ENCODE measurements at places on chromosomes 3 and 15.

GRCh38 chr3:138469874-138470273 lies 35.5 kb downstream of the ESYT3 start:
- no peak for DNase-seq

GRCh38 chr3:43998836-43999727 lies 242.6 kb upstream of the TOPAZ1 start:
- DNase-seq: no peak

- DNase-seq: no peak
Measured at GRCh38 chr3:182349051-182349450, 444.3 kb upstream of the ATP11B start.

- no peak for DNase-seq
Measured at GRCh38 chr15:88975891-88976290, 62.7 kb upstream of the MFGE8 start.

GRCh38 chr15:67043939-67044771 lies 21.2 kb upstream of the SMAD3 start:
- DNase-seq: no peak

DNA sequence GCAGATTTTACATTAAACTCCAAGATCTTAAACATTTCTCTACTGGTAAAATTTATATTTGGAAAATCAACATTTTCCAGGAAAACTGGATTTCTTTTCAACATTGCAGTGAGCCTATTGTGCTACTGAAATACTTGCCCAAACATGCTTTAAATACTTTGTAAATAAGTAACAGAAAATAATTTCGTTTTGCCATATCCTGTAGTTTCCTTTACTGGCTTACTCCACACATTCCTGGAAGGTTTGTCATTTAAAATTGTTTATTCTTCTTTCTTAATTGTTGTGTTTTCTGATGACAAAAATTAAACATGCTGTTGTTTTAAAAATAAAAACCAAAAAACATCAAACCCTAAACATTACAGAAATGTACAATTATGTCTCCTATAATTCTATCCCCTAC lies 22.0 kb downstream of the ACAD11 start:
- DNase-seq: no peak

DNA sequence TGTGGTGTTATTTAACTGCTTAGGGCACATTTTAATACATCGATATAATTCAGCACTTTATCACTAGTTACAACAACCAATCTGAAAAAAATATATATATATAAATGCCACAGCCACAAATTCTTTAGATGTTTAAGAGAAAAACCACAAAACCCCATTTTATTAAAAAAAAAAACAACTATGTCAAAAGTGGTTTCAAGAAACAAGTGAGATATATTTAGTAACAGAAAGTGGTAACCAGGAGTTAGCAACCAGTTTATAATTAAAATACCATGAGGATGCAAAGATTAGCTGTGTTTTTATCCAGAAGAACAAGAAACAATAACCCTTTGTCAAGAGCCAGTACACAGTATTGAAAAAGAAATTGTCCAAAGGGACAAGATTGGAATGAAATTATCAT lies 14.8 kb upstream of the DIPK2A start:
- no peak for DNase-seq

- DNase-seq: no peak
Measured at GRCh38 chr15:70249616-70250015, 151.9 kb upstream of the TLE3 start.

GRCh38 chr3:58009749-58010535 lies 1.7 kb downstream of the FLNB start:
- no peak for DNase-seq

DNA sequence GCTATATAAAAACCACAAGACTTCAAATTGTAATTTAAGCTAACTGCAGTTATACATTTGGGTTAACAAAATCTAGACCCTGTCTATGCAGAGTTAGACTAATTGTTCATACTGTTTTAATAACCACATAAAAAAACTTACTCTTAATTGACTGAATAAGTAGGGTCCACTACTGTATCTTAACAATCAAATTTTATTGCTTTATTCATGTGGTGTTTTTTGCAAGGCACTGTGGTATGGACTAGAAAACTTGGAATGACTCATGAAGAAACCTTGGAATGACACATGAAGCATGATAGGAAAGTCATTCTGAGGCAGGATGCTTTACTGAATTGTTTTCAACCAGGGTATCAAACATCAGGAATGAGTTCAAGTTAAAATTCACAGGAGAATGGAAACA lies 2.3 kb downstream of the SERP1 start:
- DNase-seq: no peak

DNA sequence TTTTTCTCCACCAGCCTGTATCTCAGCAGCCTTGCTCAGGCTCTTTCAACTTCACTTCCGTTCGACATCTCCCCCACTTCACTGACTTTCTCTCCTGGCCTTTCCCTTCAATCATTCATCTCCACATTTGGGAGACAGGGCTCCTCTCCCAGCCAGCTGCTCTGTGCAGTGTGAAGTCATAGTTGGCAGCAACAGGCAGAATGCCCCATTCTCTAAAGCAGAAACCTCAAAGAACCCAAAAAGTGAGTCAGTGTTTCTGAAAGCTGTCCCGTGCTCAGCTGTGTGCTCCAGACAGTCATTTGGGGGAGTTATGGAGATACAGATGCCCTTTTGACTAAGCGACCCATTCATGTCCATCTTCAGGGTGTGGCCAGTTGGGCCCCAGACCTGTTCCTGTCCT lies 54.3 kb downstream of the NTRK3 start:
- no peak for DNase-seq

GRCh38 chr3:15010664-15011063 lies 54.5 kb downstream of the MRPS25 start:
- no peak for DNase-seq

DNA sequence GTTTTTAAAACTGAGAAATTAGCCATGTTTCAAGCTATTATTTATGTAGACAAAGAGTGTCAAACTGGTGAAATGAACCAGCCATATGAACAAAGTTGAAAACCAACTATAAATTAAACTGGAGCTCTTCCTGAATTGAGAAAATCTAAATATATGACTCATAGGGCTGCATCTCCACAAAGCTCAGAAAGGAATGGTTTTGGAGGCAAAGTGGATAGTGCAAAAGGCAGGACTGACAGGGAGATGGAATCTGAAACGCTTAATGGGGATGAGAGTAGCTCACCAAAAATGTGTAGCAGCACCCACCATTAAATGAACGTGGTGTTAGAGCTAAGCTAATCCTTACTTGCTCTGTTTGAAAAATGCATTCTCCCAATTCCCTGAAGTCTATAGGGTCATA lies 1066.0 kb downstream of the AGBL1 start:
- DNase-seq: no peak

GRCh38 chr3:188780193-188781147 lies 391.3 kb upstream of the TPRG1 start:
- no peak for DNase-seq

DNA sequence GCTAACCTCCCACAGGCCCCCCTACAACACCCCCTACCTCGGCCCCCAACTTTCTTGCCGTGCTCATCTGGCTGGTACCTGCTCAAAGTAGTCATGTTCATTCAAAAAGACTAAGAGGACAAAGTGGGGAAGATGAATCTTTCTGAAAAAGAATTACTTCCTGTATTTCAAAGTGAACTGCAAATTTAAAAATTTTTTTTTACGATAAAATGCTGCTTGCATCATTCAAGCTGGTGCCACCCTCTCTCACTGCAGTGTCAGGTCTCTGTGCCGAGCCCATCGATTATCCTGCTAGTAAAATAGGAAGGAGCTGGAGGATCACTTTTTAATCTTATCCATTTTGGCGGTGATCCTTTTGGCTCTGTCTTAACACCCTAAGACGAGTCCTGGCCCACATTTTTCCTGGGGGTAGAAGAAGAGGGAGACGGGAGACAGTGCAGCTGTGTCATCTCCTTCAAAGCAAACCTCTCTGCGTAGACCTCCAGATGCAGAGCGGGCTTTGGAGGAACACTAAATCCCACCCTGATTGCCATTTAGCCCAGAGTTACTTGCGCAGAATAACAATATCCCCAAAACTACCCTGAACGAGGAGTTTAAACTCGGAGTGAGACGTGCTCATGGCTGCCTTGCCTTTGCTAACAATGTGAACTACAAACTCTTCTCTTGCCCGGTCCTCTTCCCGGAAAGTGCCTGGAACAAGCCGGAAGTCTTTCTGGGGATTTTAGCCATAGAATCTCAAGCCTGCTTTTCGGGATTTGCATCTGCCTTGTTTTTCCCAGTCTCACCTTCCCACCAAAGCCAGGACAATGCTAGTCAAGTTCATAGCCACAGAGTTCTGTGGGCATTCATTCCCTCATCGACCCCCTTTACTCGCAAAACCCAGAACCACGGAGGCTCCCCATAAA lies 66.2 kb upstream of the CGNL1 start:
- no peak for DNase-seq

- DNase-seq: no peak
Measured at GRCh38 chr15:100073982-100074381, 267.8 kb downstream of the ADAMTS17 start.

DNA sequence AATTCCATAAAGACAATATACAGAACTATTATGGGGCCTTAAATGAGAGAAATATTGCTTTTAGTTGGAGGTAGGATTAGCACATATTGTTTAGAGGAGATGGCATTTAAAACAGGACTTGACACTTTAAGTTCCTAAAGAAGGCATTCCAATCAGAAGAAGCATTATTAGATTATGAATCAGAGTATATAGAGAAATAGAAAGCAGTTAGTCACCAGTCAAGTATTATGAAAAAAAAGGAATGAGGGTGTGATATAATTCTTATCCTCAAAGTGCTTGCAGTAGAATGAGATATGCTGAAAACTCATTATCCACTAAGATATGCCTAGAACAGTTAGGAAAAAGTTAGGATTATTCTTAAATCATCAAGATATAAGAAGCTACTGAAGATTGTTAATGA lies 456.2 kb downstream of the ZNF385D start:
- no peak for DNase-seq

DNA sequence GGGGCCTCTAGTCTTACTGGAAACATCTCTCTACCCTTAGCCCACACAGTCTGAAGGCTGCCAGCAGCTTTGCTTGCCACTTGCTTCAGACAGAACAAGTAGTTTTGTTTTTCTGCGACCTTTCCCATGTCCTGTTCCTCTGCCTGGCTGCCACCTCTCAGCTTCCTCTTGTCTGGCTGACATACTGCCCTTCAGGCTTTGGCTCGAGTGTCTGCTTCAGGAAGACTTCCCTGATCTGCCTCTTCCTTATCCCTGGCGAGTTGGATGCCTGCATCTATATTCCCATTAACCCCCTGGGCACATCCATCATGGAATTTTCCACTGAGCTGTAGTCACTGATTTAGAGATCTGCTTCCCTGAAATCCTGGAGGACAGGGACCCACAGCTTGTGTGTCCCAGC lies 25.1 kb upstream of the CPNE9 start:
- DNase-seq: no peak

- DNase-seq: no peak
Measured at GRCh38 chr3:30199855-30200254, 406.5 kb upstream of the TGFBR2 start.

DNA sequence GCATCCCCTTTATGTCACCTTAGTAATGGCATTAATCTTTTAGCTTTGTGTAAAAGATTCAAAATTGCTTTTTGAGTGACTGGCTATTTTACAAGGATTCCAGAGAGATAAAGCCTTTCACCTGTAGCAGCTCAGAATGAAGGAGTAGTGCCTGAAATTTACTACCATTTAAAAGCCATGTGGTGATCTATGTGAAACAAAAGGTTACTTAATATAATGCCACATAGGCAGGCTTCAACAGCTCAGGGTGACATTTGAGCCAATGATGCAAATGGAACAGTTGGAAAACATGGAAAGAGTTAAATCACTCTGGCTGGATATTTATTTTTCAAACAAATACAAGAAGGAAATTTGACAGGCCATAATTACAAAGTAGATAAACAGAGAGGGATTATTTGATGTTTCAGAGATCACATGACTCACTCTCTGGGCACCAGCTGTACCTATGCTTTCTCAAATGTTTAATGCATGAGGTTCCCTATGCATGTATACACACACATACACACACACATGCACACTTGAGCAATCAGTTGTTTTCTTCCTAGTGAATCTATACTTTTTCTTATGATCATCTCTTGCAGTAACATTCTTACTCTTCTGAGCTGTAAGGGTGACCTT lies 171.5 kb downstream of the ZMAT3 start:
- no peak for DNase-seq

DNA sequence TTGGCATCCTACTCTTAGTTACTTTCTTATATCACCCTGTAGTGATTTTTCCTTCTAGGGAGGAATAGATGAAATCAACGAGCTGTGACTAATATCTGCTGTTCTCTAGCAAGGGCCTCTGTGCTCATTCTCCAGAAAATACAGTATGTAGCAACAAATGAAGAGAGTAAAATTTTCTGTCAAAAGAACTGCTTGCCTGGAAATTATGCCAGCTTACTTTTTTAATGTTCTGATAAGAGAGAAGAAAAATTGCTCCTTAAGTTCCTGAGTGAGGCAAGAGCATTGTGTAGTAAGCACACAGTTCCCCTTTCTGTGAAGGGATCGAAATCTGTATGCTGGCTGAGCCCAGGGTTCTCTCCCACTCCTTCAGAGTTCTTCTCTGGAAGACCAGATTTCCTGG lies 51.4 kb upstream of the GK5 start:
- no peak for DNase-seq

- DNase-seq: no peak
Measured at GRCh38 chr3:63095-63765, 133.3 kb upstream of the CHL1 start.

DNA sequence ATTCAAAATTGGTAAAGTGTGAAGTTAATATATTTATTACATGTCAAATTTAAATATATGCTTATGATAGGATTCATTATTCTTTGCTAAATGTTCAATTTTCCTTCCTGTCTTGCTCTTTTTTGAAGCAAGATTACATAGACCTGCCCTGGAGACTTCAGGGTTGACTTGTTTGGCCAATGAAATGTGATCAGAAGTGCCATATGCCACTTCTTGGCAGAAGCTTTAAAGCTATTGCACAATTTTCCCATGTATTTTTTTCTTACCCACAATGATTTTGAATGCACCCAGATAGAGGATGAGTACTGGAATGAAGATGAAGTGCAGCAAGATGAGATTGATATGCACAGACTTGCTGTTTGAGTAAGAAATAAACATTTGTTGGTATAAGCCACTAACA lies 406.3 kb upstream of the BCHE start:
- no peak for DNase-seq

DNA sequence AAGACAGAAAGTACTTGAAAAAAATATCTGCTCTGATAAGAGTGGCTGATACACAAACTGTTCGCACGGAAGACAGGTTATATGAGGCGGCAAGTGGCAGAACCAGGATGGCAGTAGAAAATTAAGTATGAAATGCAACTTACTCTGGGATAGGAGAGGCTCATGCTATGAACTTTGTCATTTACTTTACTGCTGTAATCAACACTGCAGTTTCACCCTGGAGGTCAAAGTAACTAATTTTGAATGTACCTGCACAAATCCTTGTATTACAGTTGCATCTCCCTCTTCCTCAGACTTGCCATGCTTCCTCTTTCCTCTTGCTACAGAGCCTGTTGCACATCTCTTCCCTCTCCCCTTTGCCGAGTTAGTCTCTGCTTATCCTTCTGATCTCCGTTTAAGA lies 38.8 kb downstream of the HACL1 start:
- DNase-seq: no peak

Data from stimulated activated CD4-positive, alpha-beta T cell treated with anti-CD3 and anti-CD28 coated beads, Interleukin-15, amount 100 ng/mL, for 1 hour (primary cell).